ENCODE measurements at places on chromosomes 16 and 17.

GRCh38 chr17:57970710-57971109 is 15.5 kb upstream of the CUEDC1 start:
- DNase-seq = no peak

DNA sequence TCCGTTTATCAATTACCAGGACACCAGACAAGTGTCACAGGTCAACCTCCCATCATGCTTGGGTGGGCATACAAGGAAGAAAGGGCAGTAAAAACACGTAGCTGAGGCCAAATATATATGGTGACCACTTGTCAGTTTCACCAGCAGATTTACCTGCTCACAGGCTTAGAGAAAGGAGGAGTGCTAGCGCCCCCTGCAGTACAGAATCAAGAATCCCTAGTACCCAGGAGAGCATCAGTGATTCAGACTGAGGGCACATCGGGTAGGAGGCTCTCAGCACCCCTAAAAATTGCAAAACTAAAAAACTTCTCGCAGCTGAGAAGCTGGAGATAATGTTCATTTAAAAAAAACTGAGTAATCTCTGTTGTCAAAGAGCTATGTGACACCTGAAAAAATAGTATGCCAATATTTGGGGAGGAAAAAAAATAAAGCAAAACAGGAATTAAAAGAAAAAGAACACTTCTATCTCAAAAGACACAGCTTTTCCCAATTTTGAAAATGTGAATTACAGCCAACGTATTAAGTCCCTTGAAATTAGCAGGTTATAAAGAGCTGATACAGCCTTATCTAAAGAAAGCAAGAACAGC is 21.2 kb upstream of the MON1B start:
- peak; percentile 66 for DNase-seq

DNA sequence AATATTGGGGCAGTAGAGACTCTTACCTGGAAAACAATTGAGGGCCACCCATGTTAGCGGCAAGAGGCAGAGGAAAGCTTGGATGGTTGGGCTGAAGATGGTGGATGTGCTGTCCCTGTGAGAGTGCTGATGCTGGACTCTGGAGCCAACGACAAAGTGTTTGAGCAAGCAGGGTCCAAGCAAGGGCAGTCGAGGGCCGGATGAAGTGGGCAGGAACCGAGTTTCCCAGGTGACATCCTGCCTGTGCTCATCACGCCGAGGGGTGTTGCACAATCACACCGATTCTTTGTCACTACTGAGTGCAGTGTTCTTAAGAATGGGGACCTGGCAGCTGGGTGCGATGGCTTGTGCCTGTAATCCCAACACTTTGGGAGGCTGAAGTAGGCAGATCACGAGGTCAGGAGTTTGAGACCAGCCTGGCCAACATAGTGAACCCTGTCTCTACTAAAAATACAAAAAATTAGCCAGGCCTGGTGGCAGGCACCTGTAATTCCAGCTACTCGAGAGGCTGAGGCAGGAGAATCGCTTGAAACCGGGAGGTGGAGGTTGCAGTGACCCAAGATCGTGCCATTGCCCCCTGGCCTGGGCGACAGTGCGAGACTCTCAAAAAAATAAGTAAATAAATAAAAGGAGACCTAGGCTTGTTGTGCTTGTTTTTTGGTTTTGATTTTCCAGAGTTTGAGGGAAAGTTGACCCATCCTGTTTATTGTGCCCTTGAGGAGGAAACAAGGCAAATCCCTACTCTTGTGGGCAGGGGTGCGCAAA is 6.1 kb downstream of the PYCARD start:
- no peak for DNase-seq

GRCh38 chr16:49625311-49626065 is 230.4 kb downstream of the ZNF423 start:
- no peak for DNase-seq

DNA sequence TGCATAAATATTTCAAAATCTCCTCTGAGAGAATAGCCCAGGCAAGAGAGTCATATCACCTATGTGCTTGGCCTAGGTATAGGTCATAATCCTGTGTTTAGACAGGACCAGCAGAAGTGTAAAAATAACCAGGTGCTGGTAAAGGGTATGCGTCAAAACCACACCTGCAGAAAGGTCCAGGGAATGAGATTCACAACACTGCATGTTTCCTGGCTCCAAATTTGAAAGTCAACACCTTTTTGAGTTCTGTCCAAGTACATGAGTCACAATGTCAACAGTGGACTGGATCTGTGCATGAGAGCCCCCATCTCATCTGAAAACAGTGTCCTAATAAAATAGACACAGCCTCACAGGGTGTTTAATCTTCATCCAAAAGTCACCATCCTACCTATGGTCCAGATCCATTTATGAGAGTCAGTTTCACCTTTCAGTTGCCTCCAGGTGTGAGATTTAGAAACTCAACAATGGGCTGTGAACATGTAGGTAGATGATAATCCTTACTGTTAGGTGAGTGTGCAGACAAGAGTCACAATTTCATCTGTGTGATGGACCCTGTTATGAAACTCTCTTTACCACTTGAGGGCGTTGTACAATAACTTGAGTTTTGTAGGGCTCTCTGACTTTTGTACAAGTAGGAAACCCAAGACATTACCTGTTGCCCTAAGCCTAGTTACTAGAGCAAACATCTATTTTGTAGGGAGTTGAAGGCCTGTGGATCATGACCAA is 2100.7 kb downstream of the TP53TG3F start:
- DNase-seq = no peak

DNA sequence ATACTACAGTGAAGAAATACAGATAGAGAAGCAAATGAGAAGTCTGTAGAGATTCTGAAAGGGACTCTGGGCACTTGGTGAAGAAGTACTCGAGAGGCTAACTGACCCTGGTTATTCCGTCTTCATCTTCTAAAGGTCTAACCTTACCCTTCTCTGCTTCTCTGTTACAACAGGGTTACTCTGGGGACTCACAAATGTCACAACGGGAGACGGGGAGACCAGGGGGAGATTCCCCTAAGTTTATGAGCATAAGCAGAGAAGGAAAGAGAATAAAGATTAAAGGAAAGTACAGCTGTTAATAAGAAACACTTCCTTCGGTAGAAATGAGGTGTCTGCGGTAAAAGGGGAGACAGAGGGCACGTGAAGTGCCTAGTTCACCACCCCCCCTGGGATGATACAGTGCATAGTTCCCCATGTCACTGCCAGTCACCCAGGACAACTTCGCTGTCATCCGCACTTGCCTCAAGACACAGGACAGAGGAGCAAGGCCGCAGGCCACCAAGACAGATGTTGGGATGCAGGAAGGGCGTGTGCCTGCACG is 75.2 kb upstream of the TRAP1 start:
- no peak for DNase-seq

GRCh38 chr17:61352781-61353491 is 46.7 kb upstream of the TBX2 start:
- no peak for DNase-seq
